ENCODE measurements at places on chromosomes 7 and 10.

GRCh38 chr7:153430931-153431330, 621.3 kb upstream of the DPP6 start:
- DNase-seq: no peak

- DNase-seq: no peak
Observed at GRCh38 chr7:30826181-30826580, 55.0 kb downstream of the MINDY4 start.

- no peak for DNase-seq
Observed at GRCh38 chr10:58820861-58821751, 308.4 kb downstream of the BICC1 start.

- DNase-seq: no peak
Observed at GRCh38 chr7:8114175-8114574, 145.6 kb downstream of the GLCCI1 start.

GRCh38 chr10:84329196-84329611, 815 bp downstream of the CCSER2 start:
- no peak for DNase-seq

DNA sequence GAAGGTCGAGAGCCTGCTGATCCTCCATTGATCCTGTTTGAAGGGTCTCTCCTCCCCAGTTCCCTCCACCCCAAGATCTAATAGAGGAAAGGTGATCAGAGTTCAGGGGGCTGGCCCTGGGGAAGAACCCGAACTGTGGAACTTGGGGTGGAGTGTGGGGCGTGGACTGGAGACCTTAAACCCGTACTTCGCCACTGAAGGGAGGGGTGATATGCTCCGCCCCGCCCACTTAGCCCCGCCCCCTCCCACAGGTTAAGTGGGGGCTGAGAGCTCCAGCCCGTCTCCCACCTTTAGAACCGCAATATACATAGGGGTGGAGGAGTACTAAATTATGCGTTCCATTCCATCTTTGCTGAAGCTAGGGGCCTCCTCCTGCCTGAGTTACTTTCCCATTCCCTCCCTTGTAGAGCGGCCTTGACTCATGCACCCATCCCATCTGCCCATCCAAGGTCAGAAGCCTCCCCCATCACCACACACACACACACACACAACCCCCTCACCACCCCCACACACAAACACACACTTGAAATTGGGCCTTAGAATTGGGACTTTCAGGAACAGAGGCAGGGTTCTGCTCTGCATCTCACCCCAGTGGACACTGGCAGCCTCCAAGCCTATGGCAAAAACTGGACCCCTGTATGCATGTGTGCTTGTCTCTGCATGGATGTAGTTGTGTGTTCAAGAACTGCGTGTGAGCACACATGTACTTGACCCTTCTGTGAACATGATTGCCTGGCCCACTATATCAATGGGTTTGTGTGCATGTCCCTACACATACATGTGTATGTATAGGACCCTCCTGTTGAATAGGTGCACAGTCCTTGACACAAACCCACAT, 991 bp downstream of the SEMA4G start:
- DNase-seq: no peak

DNA sequence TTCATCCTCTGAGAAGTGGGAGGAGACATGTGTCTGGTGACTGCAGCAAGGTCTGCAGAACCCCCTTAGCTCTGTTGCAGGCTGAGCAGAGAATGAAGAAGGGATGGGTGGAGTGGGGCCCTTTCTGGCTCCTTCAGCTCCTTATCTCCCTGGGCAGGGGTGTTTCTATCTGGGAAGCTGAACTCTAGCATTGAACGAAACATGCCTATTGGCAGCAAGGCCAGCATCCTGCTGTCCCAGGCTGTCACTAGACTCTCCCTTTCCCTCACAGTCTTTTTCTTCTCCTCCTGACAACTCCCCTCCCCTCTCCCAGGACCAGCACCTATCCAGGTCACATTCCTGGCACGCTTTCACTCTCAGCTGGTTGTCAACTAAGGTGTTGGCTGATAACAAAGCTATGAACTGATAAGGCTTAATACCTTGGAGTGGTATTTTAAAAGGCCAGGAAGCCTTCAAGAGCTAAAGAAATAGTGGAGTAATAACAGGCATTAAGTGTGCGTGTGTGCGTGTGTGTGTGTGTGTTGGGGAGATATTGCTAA, 128.8 kb upstream of the FZD8 start:
- DNase-seq: no peak

GRCh38 chr7:4406288-4407058, 275.6 kb upstream of the FOXK1 start:
- DNase-seq: no peak

- DNase-seq: no peak
Observed at GRCh38 chr10:132306864-132307751, 642 bp downstream of the STK32C start.

GRCh38 chr10:126210051-126210651, 178.1 kb downstream of the ADAM12 start:
- DNase-seq: no peak

DNA sequence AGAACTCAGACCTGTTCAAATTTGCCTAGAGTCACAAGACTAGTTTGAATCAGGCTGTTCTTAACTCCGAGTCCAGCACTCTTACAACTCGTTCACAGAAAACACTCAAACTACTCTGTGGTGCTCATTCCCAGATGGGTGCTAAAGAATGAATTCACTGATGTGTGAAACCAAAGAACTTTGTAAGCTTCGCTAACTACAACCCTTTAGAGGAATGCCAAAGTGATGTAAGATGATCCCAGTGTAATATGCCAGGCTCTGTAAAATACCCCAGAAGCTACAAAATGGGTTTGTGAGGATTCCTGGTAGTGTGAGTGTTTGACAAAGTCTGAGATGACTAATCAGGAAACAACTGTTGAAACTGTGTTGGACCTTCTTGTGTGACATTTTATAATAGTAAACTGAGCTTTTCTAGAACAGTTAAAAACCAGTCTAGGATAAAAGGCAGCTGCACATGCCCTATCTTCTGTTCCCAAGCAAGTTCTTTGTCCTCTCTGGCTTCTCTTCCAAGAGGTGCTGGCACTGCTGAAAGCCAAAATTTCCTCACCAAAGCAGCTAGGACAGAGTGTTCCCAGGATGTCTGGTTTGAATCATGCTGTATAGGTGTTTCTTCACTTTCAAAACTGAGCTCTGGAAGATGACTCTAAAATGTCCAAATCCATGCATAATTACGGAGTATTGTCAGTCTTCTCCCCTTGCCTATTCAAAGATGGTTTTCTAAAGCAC, 527.6 kb downstream of the SORCS1 start:
- no peak for DNase-seq

- DNase-seq: no peak
Observed at GRCh38 chr7:20316706-20317105, 14.0 kb upstream of the ITGB8 start.

- no peak for DNase-seq
Observed at GRCh38 chr10:121627876-121628581, 29.8 kb upstream of the FGFR2 start.

- DNase-seq: no peak
Observed at GRCh38 chr10:61964059-61964709, 62.7 kb downstream of the ARID5B start.

DNA sequence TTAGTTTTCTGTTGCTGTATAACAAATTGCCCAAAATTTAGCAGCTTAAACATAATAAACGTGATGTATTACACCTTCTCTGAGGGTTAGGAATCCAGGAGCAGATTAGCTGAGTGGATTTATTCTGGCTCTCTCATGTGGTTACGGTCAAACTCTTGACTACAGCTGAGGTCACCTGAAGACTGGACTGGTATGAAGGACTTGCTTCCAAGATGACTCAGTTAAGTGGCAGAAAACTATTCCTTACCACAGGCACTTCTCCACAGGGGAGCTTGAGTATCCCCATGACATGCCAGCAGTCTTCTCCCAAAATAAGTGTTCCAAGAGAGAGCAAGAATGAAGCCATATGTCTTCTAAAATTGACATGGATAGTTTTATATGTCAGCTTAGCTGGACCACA, 957.2 kb upstream of the GHITM start:
- no peak for DNase-seq

DNA sequence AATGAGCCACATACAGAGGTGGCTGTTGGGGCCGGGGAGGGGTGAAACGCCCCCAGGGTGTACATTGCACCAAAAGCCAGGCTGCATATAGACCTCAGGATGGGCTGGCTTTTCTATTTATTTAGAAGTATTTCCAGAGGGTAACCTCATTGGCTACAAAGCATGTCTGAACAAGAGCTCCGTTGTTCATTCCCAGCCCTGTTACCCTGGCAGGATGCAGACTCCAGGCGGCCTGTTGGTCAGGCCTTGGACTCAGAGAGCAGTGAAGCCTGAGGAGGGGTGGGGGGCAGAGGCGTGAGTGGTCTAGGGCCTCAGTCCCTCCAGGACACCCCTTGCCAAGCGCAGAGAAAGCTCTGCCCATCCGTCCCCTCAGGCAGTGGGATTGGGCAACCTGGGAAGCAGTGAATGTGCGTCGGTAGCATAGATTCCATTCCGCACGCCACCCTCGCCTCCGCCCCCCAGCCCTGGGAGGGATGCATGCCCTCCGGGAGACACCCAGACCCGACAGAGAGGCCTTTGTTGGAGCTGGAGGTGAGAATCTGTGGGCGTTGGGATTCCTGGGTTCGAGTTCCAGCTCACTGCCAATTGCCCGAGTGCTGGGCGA, 41.9 kb downstream of the TCF7L2 start:
- no peak for DNase-seq

DNA sequence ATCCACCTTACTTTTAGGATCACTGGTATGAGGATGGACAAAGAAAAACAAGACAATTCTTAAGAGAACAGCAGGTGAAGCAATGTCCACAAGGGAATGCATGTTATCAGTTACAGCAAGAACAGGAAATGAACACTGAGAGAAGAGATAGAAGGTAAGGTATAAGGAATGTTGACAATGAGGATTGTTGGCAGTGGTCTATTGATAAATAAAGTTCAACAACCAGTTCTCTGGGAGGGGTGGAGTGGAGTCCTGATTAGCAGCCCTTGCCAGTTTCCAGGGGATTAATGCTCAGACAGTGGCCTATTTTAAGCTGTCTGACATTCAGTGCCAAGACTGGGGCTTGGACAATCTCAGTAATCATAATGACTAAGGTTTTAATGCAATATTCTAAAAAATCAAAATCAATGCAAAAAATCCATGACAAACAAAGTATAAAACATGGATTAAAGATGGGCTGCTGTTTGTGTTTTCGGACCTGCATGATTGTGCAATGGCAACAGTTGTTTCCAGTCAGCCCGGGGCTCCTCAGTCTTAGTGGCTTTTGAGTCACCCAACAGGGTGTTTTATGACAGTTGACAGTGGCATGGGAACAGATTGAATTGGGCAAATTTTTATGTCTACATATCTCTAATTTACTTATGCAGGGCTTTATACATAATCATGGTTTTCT, 13.8 kb upstream of the AKR1B1 start:
- no peak for DNase-seq

GRCh38 chr7:106317971-106318370, 33.2 kb upstream of the NAMPT start:
- DNase-seq: no peak

DNA sequence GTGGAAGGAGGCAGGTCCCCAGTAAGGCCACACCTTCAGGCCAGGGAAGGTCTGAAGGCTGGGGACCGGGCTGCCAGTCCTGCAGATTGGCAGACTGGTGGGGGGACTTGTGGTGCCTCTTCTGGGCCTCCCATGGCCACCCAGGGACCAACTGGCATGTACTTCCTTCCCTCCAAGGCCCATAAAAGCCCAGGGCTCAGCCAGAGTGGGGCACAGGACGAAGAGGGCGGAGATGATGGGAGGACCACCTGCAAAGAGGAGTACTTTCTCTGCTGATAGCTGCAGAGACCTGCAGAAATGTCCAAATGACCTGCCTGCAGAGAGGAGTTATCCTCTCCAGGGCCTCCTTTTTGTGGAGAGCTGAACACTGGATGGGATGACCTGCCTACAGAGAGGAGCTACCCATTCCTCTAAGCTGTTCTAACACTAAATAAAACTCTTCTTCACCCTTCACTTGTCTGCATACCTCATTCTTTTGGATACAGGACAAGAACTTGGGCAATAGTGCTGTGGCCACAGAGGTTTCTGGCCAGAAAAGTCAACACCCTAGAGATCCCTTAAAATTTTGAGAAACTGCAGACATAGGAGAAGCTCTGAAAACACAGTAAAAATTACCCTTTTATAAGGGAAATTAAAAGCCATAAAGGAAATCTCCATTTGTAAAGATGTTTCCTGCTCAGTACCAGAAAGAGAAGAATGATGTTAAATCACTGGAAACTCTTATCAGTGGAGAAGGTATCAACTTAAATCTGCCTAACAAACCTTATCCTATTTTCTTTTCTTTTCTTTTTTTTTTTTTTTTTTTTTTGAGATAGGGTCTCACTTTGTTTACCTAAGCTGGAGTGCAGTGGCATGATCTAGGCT, 20.7 kb upstream of the PRF1 start:
- no peak for DNase-seq

GRCh38 chr7:75937958-75938786, 23.2 kb downstream of the POR start:
- DNase-seq: no peak

DNA sequence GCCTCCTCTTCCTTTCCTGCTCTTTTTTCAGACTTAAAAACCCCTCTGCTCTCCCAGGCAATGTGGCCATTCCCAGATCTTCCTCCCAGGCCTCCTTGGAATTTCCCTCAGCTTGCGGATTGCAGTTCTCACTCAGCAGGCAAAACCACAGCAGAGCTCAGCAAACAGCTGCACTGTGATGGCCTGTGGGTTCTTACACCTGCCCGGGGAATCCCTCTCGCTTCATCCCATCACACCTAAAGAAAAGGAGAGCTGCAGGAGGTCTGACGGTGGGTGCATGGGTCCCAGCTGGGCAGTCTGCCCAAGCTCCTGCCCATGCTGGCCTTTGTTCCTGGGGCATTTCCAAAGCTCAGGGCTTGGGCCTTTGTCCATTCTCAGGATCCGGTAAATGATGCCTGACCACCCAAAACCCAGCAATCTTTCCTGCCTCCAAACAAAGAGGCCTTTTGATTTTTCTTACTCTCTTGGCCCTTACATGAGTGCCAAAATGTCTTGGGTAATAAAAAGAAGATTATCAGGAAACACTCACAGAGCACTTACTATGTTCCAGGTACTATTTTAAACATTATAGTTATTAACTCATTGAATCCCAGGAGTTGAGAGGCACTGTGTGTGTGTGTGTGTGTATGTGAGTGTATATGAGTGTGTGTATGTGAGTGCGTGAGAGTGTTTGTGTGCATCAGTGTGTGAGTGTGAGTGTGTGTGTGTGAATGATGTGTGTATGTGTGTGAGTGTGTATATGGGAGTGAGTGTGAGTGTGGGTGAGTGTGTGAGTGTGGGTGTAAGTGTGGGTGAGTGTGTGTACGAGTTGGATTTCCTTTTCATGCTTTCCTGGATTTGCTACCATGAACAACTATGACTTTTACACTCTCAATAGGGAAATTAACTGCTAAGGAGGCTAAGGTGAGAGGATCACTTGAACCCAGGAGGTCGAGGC, 64.5 kb upstream of the PODXL start:
- DNase-seq: no peak

- no peak for DNase-seq
Observed at GRCh38 chr7:33802600-33802999, 102.7 kb upstream of the BMPER start.

- no peak for DNase-seq
Observed at GRCh38 chr10:88243836-88244730, 339.0 kb downstream of the RNLS start.

- no peak for DNase-seq
Observed at GRCh38 chr10:44478876-44479705, 94.2 kb upstream of the CXCL12 start.
